ENCODE measurements at places on chromosomes 2 and 18.

DNA sequence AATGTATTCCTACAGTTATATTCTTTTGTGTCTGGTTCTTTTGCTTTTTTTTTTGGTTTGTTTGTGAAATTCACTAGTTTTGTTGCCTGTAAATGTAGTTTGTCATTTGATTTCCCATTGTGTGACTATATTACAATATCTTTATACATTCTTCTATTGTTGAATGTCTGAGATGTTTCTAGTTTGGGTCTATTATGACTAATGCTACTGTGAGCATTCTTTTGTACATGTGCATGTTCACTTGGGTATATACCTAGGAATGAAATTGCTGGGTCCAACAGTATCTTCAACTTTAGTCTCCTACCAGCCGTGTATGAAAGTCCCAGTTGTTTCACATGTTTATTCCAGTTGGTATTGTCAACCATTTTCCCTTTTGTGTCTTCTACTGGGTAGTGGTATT is 112.7 kb upstream of the RBMS1 start:
- no peak for DNase-seq

GRCh38 chr18:28485918-28486317 is 309.0 kb upstream of the CDH2 start:
- no peak for DNase-seq

DNA sequence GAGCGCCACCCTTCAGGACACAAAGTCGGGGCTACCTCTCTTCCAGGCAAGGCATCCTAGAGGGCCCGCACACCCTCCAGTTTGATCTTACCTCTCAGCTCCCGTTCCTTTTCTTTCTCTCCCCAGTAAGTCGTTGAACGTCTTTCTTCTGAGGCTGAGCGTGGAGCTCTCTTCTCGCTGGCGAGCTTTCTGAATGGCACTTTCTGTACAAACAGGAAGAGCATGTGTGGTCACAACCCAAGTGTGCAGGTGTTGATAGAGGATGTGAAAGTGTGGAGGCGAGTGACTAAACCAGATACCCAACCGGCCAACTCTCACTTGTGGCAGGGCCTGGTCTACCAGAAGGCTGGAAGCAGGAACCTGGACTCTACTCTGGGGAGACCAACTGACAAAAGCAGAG is at the start of gene AFF3:
Gene AFF3 (minus strand): TSS at position 198 of the 400 bp plus-strand sequence. CDS start 38,136 bp downstream, outside the sequence.
- no peak for DNase-seq

GRCh38 chr2:60867848-60868247 is 13.5 kb upstream of the REL start:
- no peak for DNase-seq

- no peak for DNase-seq
These were observed 103.8 kb upstream of the CDC42EP3 start for GRCh38 chr2:37774976-37775907.

DNA sequence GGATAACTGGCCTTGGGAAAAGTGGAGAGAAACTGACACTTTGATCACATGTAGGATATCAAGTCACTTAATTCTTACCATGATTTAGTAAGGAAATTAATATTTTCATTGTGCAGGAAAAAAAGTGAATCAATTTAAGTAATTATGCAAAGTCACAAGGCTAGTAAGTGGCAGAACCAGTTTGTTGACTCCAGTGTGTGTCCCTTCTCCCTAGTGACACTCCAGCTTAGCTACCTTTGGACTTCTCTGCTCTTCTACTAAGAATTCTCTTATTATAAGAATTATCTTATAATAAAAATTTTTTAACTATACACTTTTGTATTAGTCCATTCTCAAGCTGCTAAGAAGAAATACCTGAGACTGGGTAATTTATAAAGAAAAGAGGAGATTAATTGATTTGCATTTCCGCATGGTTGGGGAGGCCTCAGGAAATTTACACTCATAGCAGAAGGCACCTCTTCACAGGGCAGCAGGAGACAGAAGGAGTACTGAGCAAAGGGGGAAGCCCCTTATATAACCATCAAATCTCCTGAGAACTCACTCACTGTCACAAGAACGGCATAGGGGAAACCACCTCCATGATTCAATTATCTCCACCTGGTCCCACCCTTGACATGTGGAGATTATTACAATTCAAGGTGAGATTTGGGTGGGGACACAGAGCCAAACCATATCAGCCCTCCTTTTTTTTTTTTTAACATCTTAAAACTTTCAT is 13.6 kb downstream of the COL4A4 start:
- DNase-seq, result no peak

DNA sequence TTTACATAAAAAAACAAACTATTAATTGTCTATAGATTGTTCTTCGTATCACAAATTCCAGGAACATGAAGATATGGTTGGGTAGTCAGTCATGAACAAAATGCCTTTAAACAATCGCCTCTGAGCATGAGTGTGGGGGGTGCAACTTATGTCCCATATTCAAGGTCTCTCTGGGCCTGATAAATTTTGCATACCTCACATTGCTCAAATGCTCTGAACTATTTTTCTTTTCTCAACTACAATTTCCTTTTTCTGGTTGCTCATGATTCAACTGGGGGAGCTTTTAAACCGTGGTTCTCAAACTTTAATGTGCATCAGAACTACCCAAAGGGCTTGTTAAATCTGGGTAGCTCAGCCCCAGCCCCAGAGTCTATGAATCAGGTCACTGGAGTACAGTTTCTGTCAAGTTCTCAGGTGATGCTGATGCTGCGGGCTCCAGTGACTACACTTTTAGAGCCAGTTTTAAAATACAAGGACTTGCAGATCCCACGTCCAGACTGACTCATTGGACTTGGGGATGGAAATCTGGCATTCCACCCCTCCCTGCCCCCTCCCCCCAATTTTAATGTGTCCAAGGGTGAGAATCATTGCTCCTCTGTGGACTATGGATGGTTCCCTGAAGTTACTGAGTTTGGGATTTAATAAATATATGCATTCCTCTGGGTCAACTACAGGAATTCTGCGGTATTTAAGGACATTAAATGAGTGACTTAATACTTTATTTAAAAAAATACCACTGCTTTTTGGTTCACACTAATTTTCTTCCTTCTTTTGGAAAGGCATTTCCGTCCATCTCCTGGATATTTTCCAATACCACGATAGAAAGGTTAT is 1.5 kb upstream of the GPD2 start:
- DNase-seq, result no peak

GRCh38 chr2:235670974-235671787 is 177.3 kb downstream of the AGAP1 start:
- peak; percentile 60 for DNase-seq
